Activated CD4-positive, alpha-beta memory T cell treated with anti-CD3 and anti-CD28 coated beads, Interleukin-2, amount 10 ng/mL, durations not matched to agents 7 days and 5 days (primary cell): ENCODE measurements at places on chromosomes 2 and 18. TPM values are rescaled to one million over a fixed set of nuclear protein-coding genes. Genes with fewer than 3 reads are reported as not detected.

- no peak overlapping the region for H3K27ac ChIP-seq
- DNase-seq, result no peak
- no peak overlapping the region for H3K4me3 ChIP-seq
- no peaks in the 10 kb centered on the region for H3K36me3 ChIP-seq
- H3K27me3 ChIP-seq, result no peaks in the 10 kb centered on the region
These were observed 109.3 kb upstream of the ANKRD30BL start for GRCh38 chr2:132270981-132271546.

UGGT1 gene
- 61.0 TPM for total RNA-seq

DNA sequence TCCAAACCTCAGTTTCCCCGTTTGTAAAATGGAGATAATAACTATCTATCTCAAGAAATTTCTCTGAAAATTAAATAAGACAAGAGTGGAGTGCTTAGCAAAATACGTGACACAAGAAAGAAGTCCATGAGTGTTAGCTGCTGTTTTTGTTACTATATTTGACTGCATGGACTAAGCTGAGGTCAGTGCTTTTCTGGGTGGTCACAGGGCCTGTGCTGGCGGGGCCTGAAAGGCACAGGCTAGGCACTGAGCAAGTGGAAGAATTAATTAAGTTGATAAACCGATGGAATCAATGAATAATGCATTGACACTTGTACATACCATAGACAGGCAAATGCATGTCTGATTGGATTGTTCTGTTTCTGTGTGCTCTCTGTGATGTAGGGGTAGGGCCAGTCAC lies 27.3 kb downstream of the RPL37A start:
- H3K36me3 ChIP-seq, result no peaks in the 10 kb centered on the region
- no peaks in the 10 kb centered on the region for H3K4me1 ChIP-seq
- H3K27ac ChIP-seq, result no peak overlapping the region
- H3K4me3 ChIP-seq, result no peak overlapping the region

CUL3 gene
- 66.9 TPM for total RNA-seq

DNA sequence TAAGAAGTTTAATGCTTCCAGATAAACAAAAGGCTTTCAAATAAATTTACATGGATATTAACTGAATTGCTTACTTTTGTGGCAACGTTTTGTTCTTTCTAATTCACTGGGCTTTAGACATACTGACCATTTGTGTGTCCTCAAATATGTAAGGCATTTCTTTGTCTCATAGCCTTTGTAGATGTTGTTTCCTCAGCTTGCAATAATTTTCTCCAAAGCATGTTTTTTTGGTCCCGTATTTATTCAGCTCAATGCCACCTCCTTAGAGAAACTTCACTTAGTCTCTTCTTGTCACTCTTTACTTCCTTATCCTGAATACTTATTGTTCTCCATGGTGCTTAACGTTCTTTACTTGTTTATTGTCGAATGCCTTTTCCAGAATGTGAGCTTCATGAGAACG lies 98.5 kb downstream of the NUP35 start:
- no peak for DNase-seq
- H3K27me3 ChIP-seq, result no peaks in the 10 kb centered on the region
- H3K36me3 ChIP-seq, result peaks cover 4% of the 10 kb centered on the region
- no peak overlapping the region for H3K4me3 ChIP-seq

- H3K4me1 ChIP-seq, result peaks cover 16% of the 10 kb centered on the region
- no peak overlapping the region for H3K27ac ChIP-seq
- peaks cover 3% of the 10 kb centered on the region for H3K36me3 ChIP-seq
- no peak overlapping the region for H3K4me3 ChIP-seq
These were observed 108.8 kb upstream of the DLX2 start for GRCh38 chr2:172211512-172211911.

DNA sequence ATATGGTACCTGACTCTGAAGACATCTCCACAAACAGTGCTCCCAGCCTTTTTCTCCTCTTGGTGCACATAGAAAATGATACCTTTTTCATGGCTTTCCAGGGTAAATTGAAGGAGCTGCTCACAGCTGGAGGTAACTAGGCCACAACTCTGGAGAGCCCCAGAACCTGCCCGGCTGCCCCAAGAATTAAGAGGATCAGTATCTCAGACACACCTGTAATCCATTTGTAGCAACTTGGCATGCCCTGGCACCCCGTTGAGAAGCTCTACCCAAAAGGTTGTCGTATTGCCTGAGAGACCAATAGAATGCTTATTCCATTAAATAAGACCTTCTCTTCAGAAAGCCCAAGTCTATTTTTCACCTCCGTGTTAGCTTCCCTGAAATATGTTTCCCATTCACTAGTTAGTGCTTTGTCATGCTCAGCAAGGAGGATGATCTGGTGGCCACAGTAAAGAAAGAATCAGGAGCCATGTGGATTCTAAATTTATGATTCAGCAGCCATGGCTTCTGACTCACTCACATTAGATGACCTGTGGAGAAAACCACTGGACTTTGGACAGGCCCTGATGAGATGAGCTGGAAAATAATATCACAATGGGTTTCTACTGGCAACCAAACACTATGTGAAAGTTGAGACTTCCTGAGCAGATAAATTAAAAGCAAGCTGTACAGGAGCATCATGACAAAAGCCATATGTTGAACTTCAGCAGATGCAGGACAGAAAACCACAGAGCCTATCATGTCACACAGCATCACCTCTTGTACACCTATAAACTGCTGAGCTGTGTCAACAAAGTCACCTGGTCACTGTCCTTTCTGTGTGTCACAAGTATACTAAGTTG lies 253.3 kb upstream of the OSR1 start:
- no peak for DNase-seq
- peaks cover 3% of the 10 kb centered on the region for H3K36me3 ChIP-seq
- no peak overlapping the region for H3K4me3 ChIP-seq

- H3K36me3 ChIP-seq, result peaks cover 33% of the 10 kb centered on the region
- DNase-seq, result no peak
- no peak overlapping the region for H3K4me3 ChIP-seq
- no peaks in the 10 kb centered on the region for H3K4me1 ChIP-seq
These were observed 131.1 kb downstream of the RBMS1 start for GRCh38 chr2:160362541-160362940.

- no peak overlapping the region for H3K27ac ChIP-seq
- no peak for DNase-seq
- H3K4me3 ChIP-seq, result no peak overlapping the region
These were observed 490.0 kb downstream of the THSD7B start for GRCh38 chr2:137255345-137255744.

GRCh38 chr2:60513996-60514395 lies 39.5 kb downstream of the BCL11A start:
- peaks cover 27% of the 10 kb centered on the region for H3K27me3 ChIP-seq
- no peak for DNase-seq
- no peaks in the 10 kb centered on the region for H3K4me1 ChIP-seq
- H3K36me3 ChIP-seq, result no peaks in the 10 kb centered on the region
- H3K4me3 ChIP-seq, result no peak overlapping the region
- H3K27ac ChIP-seq, result no peak overlapping the region

GRCh38 chr2:110741491-110741980 lies 9.2 kb downstream of the ACOXL start:
- peaks cover 32% of the 10 kb centered on the region for H3K4me1 ChIP-seq
- DNase-seq, result no peak
- no peak overlapping the region for H3K4me3 ChIP-seq
- no peak overlapping the region for H3K27ac ChIP-seq

- no peak overlapping the region for H3K4me3 ChIP-seq
- peaks cover 94% of the 10 kb centered on the region for H3K36me3 ChIP-seq
- DNase-seq, result no peak
- peaks cover 66% of the 10 kb centered on the region for H3K4me1 ChIP-seq
- peak overlapping the region; percentile 74 for H3K27ac ChIP-seq
- H3K27me3 ChIP-seq, result no peaks in the 10 kb centered on the region
These were observed 41.2 kb downstream of the SP100 start for GRCh38 chr2:230457073-230457768.

DNA sequence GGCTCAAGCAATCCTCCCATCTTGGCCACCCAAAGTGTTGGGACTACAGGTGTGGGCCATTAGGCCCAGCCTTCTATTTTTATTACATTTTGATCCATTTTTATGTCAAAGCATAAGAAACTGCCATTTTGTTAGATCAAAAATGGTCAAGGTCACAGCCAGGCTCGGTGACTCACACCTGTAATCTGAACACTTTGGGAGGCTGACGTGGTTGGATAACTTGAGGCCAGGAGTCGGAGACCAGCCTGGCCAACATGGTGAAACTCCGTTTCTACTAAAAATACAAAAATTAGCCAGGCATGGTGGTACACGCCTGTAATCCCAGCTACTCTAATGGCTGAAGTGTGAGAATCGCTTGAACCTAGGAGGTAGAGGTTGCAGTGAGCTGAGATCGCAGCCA lies 49.2 kb downstream of the EEF1B2 start:
- H3K27me3 ChIP-seq, result peaks cover 9% of the 10 kb centered on the region
- H3K36me3 ChIP-seq, result no peaks in the 10 kb centered on the region
- no peak overlapping the region for H3K4me3 ChIP-seq
- H3K27ac ChIP-seq, result no peak overlapping the region
- no peak for DNase-seq

- no peak for DNase-seq
- no peaks in the 10 kb centered on the region for H3K4me1 ChIP-seq
- no peaks in the 10 kb centered on the region for H3K36me3 ChIP-seq
- H3K4me3 ChIP-seq, result no peak overlapping the region
These were observed 183.9 kb downstream of the RAD51AP2 start for GRCh38 chr2:17334300-17334699.

GALR1 gene
- not detected for total RNA-seq

- H3K4me1 ChIP-seq, result peaks cover 2% of the 10 kb centered on the region
- H3K27ac ChIP-seq, result no peak overlapping the region
- H3K36me3 ChIP-seq, result peaks cover 86% of the 10 kb centered on the region
- no peak overlapping the region for H3K4me3 ChIP-seq
- no peak for DNase-seq
- no peaks in the 10 kb centered on the region for H3K27me3 ChIP-seq
These were observed 27.5 kb downstream of the BUB1 start for GRCh38 chr2:110650346-110650745.

GRCh38 chr2:206728277-206729199 lies 10.3 kb upstream of the DYTN start:
- H3K27me3 ChIP-seq, result peaks cover 31% of the 10 kb centered on the region
- no peaks in the 10 kb centered on the region for H3K4me1 ChIP-seq
- H3K36me3 ChIP-seq, result no peaks in the 10 kb centered on the region
- no peak overlapping the region for H3K4me3 ChIP-seq
- DNase-seq, result no peak
- H3K27ac ChIP-seq, result no peak overlapping the region

IL1B gene
- total RNA-seq, result not detected

SFXN5 gene
- 6.1 TPM for total RNA-seq

- no peak overlapping the region for H3K4me3 ChIP-seq
- no peaks in the 10 kb centered on the region for H3K4me1 ChIP-seq
- H3K27ac ChIP-seq, result no peak overlapping the region
- DNase-seq, result no peak
- H3K27me3 ChIP-seq, result peaks cover 6% of the 10 kb centered on the region
- H3K36me3 ChIP-seq, result no peaks in the 10 kb centered on the region
These were observed 129.6 kb downstream of the PMS1 start for GRCh38 chr2:189913821-189914220.

GRCh38 chr2:235543128-235543750 lies 49.4 kb downstream of the AGAP1 start:
- DNase-seq, result no peak
- H3K36me3 ChIP-seq, result no peaks in the 10 kb centered on the region
- no peak overlapping the region for H3K27ac ChIP-seq
- no peaks in the 10 kb centered on the region for H3K4me1 ChIP-seq
- no peak overlapping the region for H3K4me3 ChIP-seq
- H3K27me3 ChIP-seq, result no peaks in the 10 kb centered on the region

- no peak overlapping the region for H3K27ac ChIP-seq
- no peak for DNase-seq
- no peak overlapping the region for H3K4me3 ChIP-seq
- peaks cover 1% of the 10 kb centered on the region for H3K4me1 ChIP-seq
These were observed 44.4 kb downstream of the SPATS2L start for GRCh38 chr2:200350850-200351285.

DNA sequence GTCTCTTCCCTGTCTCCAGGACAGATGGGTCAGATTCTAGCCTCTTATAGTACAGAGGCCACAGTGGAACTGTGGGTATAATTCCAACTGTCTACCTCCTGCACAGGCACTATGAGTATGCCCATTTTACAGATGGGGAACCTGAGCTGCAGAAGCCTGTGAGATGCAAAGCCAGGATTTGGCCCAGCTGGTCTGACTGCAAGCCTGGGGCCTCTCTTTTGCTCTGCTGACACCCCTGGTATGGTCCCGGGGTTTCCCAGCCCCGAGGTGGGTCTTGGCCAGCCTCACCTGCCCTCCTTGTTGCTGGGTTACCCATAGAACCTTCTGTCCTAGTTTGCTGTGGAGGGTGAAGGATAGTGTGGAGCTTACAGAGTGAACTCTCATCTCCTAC lies 9.8 kb downstream of the HS6ST1 start:
- no peak overlapping the region for H3K27ac ChIP-seq
- no peak overlapping the region for H3K4me3 ChIP-seq
- H3K36me3 ChIP-seq, result no peaks in the 10 kb centered on the region
- DNase-seq, result no peak
- H3K27me3 ChIP-seq, result no peaks in the 10 kb centered on the region

GRCh38 chr2:52632543-52632942 lies 1135.1 kb upstream of the CHAC2 start:
- no peaks in the 10 kb centered on the region for H3K4me1 ChIP-seq
- no peaks in the 10 kb centered on the region for H3K36me3 ChIP-seq
- no peak overlapping the region for H3K27ac ChIP-seq
- H3K4me3 ChIP-seq, result no peak overlapping the region
- DNase-seq, result no peak

APLF gene
- 2.8 TPM for total RNA-seq
